ENCODE measurements at places on chromosomes 12 and 14. TPM values are rescaled to one million over a fixed set of nuclear protein-coding genes. Genes with fewer than 3 reads are reported as not detected.

DNA sequence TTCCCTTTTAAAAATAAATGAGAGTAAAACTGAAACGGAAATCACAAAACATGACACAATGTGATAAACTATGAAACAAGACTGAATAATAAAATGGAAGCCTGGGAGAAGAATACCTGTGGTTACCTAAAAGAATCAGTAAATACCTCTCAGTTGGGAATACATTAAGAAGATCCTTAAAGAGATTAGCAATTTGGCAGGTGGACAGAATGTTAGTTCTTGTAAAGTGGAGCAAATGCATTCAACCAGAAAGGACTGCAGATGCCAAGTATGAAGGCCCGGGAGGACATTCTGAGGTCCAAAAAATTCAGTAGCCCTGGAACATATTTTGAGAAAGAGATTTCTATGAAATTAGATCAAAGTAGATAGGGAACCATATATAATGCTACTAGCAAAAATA lies 861.3 kb upstream of the SEL1L start:
- DNase-seq, result no peak

DNA sequence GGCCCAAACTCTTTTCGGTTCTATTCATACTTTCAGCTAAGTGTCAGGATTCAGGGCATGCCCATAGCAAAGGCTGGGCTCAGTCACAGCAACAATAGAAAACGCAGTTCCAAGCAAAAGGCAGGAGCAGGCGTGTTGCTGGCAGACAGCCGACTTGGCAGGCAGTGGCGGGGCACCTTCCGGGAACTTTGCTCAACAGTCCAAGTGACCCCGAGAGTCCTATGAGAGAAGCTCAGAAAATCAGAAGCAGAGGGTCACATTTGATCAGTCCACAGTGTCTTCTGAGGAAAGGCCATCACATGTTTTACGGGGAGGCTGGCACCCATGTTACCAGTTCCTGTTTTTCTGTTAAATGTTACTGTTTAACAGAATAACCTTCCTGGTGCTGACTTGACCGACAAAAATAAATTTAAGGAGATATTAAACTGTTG lies 115.0 kb downstream of the DACT1 start:
- DNase-seq, result no peak

GRCh38 chr14:84125676-84126075 lies 1404.3 kb upstream of the FLRT2 start:
- no peak for DNase-seq

DNA sequence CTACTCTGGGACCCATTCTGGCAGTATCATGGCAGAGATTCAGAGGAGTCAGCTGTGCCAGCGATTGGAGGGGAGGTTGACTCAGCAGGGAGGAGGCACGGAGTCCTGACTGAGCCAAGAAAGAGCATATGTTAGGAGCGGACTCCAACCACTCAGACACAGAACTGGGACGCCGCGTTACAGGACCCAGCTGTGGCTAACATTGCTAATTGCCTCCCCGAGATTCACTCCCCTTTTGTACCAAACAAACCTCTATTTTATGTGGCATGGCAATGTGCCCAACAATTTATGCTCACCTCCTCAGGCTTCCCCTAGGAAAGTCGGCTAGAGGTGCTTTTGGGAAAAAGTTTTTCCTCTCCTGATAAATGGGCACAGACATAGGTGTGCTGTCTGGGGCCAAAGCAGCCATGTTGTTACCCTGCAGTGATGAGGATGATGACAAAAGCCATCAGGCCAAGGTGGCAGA lies 15.2 kb upstream of the CLIP1 start:
- no peak for DNase-seq

- DNase-seq, result no peak
Measured at GRCh38 chr14:68840454-68840853, 47.6 kb upstream of the ZFP36L1 start.

DNA sequence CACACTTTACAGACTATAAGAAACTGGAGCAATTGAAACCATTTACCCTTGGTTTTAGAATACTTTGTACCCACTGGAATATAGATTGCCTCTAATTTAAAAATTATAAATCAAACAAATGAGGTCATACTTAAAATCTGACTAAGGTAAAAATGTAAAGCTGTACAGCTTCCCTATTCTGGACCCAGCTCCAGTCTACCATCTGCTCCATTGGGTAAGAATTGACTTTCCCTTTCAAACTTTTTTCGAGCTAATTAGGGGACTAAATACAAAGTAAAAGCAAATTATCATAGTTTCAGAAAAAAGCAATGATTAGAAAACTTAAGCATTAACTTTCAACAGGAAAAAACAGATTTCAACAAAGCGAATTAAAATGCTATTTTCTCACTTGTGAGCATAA lies 4.3 kb downstream of the KRR1 start:
- no peak for DNase-seq

- no peak for DNase-seq
Measured at GRCh38 chr12:94644141-94644979, 6.0 kb downstream of the TMCC3 start.

- DNase-seq, result no peak
Measured at GRCh38 chr14:52598568-52598967, 45.9 kb downstream of the GPR137C start.

DNA sequence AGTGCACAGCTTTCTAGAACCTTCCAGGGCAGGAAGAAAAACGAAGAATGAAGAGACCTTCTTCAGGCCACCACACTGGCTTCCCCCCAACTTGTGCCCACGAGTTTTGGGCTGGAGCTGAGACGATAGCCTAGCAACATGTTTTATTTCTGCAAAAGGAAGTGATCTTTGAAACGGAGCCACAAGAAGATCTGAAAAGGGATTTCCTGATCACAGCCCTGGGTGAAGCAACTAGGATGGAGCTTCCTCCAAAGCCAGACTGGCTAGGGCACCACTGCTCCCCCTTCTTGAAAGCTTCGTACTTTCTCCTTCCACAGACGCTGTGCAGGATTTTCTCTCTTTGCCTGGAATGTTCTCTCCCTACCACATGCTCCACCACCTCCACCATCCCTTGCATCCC lies 418.3 kb downstream of the MED13L start:
- DNase-seq, result no peak

GRCh38 chr14:75222208-75222701 lies 45.8 kb upstream of the TMED10 start:
- DNase-seq, result no peak

The TMPRSS12 gene
- polyA plus RNA-seq, result 0.04 TPM

The CD4 gene
- 5.6 TPM for polyA plus RNA-seq
